ENCODE measurements at places on chromosomes 6 and 20.

DNA sequence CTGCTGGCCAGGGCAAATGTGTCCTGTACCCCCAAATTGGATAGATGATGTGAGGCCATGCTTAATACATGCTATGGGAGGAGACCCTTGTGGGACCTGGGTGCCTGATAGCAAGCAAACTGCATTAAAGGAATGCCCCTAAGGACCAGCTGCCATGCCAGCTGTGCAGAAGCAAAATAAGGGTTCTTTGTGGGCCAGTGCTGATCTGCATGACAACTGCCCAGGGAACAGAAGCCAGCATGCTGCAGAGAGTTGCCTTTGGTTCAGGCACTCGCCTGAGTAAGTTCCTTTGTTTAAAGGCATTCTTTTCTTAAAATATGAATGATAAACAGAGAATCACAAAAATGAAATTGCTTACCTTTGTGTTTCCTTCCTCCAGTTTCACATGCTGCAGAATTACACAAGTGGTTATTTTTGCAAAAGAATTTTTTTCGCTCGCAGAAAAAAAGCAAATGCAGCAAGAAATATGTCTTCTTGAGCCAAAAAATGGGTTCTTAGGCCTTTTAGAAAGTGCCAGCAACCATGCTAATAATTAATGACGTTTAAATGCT lies 6.9 kb upstream of the SYNDIG1 start:
- no peak for DNase-seq

DNA sequence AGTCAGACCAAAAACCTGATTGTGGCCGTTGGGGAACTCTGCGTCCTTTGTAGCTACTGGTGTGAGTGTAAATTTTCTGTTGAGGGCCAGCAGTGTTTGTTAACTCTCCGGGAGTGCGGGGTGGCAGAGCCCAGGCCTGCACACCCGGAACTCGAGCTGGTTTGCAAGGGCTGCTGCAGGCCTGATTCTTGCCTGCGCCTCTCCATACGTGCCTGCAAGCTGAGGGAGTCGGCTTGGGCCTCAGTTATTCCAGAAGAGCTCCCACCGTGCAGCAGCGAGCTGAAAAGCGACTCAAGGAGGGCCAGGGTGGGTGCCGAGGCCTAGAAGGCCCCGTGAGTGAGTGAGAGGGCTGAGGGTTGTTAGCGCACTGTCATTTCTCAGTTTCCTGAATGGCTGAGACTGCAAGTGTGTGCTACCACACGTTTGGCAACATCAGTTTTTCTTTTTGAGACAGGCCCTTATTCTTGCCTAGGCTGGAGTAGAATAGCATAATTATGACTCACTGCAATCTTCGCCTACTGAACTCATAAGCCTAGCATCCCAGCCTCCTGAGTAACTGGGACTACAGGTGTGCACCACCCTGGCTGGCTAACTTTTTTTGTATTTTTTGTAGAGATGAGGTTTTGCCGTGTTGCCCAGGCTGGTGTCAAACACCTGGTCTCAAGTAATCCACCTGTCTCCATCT lies 33.9 kb upstream of the KIF13A start:
- no peak for DNase-seq

- no peak for DNase-seq
Measured at GRCh38 chr6:111260570-111261298, 173.4 kb downstream of the SLC16A10 start.

- DNase-seq: no peak
Measured at GRCh38 chr6:160106701-160107100, 14.9 kb upstream of the SLC22A1 start.

- peak; percentile 8 for DNase-seq
Measured at GRCh38 chr6:38567436-38567835, 72.3 kb downstream of the BTBD9 start.

DNA sequence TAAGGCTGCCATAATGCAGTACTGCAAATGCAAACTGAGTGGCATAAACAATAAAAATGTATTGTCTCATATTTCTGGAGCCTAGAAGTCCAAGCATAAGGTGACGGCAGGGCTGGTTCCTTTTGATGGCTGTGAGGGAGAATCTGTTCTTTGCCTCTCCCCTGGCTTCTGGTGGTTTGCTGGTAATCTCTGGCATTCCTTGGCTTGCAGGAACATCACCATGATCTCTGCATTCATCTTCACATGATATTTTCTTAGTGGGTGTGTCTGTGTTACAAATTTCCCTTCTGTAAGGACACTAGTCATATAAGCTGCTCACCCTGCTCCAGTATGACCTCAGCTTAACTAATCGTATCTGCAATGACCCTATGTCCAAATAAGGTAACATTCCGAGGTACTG lies 1104.2 kb upstream of the CITED2 start:
- no peak for DNase-seq

DNA sequence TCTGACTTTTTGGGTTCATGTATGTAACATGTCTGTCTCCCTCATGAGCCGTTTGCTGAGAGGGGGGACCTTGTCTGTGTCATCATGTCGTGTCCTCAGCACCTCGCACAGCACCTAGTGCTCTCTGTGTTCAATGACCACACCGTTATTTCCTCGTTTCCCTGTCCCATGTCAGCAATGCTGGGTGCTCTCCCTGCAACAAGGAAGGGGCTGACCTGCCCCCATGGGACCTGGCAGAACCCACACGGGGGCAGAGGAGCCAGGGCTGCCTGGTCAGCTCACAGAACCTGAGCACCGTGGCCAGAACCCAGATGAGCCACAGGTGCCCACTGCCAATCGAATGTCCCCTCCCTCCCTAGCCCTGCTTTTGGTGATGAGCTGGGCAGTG lies 7.3 kb downstream of the ADA start:
- DNase-seq: no peak

- DNase-seq: no peak
Measured at GRCh38 chr6:115666997-115667396, 393.7 kb downstream of the FRK start.

DNA sequence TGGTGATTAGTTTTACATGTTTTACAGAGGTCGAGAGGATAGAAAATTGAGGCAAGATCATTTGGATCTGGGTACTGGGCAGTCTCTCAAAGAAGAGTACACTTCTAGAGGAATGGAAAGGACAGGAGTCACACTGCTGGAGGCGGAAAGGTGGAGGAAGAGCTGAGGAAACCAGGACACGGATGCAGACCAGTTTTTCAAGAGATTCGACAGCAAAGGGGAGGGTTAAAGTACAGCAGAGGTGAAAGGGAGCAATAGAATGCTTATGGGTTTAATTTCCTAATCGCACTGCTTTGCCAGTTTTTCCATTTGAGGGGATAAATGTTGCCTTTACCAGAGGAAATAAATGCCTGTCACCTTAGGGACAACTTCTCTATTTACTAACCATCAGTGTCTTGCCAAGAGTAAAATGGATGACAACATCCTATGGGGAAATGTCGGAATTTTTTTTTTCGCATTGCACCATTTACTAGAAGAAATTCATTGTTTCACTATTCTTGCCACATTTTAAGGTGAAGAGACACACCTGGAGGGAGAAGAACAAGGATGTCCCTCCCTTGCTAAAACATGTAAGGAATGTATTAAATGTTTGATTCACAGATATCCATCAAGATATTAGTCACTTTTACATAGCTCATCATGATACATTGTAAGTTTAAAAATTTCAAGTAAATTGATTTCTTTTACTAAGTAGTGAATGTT lies 226.6 kb downstream of the COL12A1 start:
- DNase-seq: no peak

DNA sequence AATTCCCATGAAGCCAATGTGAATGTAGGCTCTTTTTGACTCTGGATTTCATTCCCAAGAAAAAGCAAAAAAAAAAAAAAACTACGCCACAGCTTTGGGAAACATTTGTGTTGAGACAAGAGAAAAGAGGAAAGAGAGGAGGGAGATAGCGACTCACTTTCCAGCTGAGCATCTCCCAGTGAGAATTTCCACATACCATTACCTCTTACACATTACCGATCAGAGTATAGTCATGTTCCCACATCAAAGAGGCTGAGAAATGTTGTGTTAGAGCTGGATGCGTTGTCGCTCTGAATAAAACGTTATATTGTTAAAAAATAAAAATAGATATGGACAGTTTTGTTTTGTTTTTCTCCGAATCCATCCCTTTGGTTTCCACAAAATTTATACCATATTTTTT lies 1019.3 kb upstream of the ADGRB3 start:
- DNase-seq: no peak

GRCh38 chr6:127343809-127344659 lies 625 bp upstream of the ECHDC1 start:
- DNase-seq: peak; percentile 33

DNA sequence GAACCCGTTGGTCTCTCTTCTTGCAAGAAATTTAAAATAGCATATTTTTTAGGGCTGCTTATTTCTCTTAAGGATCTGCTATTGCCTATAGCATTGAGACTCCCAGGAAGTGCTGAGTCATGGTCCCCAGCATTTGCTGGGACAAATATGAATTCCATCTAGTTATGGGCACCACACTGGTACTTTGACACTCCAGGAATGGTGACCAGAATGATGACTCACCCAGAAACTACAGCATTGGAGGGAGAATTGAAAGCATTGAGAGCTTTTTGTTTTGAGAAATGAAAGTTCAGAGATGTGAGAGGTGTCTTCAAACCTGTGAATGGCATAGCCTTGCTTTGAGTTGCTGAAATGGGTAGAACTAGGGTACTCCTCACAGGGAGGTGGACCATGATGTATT lies 699.7 kb downstream of the DHX35 start:
- DNase-seq: no peak

DNA sequence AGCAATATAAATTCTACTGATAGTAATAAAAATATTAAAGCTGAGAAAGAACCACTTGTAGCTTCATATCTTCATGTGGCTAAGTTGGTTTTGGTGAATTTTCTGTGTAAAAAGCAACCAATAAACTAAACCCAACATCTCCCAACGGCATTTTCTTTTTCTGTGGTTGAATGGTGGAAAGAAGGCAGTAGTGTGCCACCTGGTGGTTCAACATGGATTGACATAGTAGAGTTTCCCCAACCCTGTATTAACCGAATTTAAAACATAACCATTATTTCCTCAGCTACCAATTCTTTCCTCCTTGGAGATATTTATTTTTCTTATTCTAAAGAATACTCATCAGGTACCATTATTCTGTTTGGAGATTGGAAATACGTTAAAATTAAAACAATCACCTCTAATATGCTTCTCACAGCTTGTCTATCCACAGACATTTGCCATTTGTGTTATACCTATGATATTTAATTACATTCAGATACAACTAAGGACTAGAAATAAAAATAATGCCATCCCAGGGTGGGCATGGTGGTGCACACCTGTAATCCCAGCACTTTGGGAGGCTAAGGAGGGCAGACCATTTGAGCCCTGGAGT lies 117.1 kb upstream of the EEF1E1 start:
- DNase-seq: peak; percentile 54
